Activated T-cell treated with anti-CD3 and anti-CD28 coated beads, Interleukin-2, amount 50 U/mL, for 72 hours (primary cell): ENCODE measurements at places on chromosomes 3 and 15.

GRCh38 chr15:34332553-34333120 lies 4.9 kb downstream of the SLC12A6 start:
- H3K27me3 ChIP-seq: no peaks in the 10 kb centered on the region
- H3K36me3 ChIP-seq: no peaks in the 10 kb centered on the region
- DNase-seq: no peak
- peak overlapping the region; percentile 27 for H3K4me3 ChIP-seq

DNA sequence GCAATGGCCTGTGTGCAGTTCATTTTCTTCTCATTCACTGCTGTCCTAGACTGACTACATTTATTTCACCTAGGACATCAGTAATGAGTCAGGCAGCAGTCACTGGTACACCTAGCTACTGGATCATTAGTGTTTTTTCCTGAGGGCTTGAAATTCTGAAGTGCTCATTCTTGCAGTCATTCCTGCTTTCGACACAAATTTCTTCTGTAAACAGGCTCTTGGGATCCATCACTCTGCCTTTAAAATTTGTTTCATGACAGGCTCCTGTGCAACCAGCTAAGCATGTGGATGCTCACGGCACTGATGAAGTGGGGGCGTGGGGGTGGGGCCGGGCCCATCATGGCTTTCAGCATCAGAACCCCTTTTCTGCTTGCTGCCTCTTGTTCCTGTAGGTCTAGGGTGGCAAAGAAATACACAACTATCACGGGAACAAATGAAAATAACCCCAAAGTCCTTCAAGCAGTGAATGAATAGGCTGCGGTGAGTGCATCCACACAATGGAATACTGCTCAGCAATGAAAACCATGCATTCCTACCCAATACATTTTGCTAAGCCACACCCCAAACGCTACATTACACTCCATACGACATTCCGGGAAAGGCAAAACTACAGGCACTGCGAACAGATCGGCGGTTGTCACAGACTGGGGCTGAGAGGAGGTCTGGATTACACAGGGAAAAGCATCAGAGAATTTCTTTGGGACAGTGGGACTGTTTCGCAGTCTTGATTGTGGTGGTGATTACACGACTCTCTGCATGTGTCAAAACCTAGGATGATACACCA lies 9.3 kb upstream of the MELTF start:
- no peak for DNase-seq
- no peaks in the 10 kb centered on the region for H3K4me1 ChIP-seq
- no peak overlapping the region for H3K4me3 ChIP-seq
- no peak overlapping the region for H3K27ac ChIP-seq
- H3K27me3 ChIP-seq: peaks cover 13% of the 10 kb centered on the region

- H3K27ac ChIP-seq: no peak overlapping the region
- H3K36me3 ChIP-seq: no peaks in the 10 kb centered on the region
- H3K4me1 ChIP-seq: peaks cover 15% of the 10 kb centered on the region
- DNase-seq: no peak
- no peaks in the 10 kb centered on the region for H3K27me3 ChIP-seq
These were observed 26.9 kb upstream of the AVEN start for GRCh38 chr15:34065941-34066340.

DNA sequence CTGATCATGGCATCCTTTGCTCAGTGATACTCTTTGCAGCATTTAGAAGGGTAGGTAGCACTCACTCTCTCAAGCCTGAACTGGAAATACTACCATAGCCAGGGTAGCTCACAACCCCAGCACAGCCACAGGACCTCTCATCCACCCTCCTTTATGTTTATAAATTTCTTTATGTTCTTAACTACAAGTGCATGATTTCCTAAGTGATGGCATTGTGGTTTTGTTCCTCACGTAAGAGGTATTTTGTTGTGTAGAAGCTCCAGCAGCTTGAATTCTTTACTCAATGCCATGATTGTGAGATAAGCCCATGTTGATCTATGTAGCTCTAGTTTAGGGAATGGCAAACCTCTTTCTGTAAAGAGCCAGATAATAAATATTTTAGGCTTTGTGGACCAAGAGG lies 7.9 kb upstream of the RTP3 start:
- H3K4me1 ChIP-seq: peaks cover 9% of the 10 kb centered on the region
- no peaks in the 10 kb centered on the region for H3K36me3 ChIP-seq
- no peak overlapping the region for H3K4me3 ChIP-seq
- no peaks in the 10 kb centered on the region for H3K27me3 ChIP-seq
- H3K27ac ChIP-seq: no peak overlapping the region

- H3K4me1 ChIP-seq: peaks cover 30% of the 10 kb centered on the region
- H3K27me3 ChIP-seq: no peaks in the 10 kb centered on the region
- H3K36me3 ChIP-seq: no peaks in the 10 kb centered on the region
- peak overlapping the region; percentile 87 for H3K27ac ChIP-seq
These were observed 7.1 kb upstream of the PXK start for GRCh38 chr3:58325525-58325992.

DNA sequence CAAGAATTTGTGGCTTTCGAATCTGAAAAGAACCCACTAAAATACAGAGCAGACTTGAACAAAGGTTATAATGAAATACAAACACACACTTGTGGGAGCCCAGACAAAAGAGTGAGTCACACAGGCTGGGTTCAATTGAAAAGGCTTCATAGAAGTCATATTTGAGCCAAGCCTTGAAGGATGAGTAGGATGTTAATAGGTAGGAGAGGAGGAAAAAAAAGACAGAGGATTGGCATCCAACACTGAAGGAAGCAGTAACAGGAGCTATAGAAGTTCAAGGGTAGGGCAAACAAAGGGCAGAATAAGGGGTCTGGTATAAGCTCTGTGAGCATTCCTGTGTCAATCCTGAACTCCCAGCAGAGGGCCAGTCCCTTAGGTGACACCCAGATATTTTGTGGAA lies 325.4 kb downstream of the FOXP1 start:
- no peaks in the 10 kb centered on the region for H3K27me3 ChIP-seq
- DNase-seq: no peak
- H3K27ac ChIP-seq: no peak overlapping the region
- no peaks in the 10 kb centered on the region for H3K36me3 ChIP-seq
- H3K4me3 ChIP-seq: no peak overlapping the region
- peaks cover 74% of the 10 kb centered on the region for H3K4me1 ChIP-seq

GRCh38 chr3:59310736-59311135 lies 260.9 kb upstream of the CFAP20DC start:
- H3K36me3 ChIP-seq: no peaks in the 10 kb centered on the region
- peaks cover 6% of the 10 kb centered on the region for H3K27me3 ChIP-seq
- no peak overlapping the region for H3K4me3 ChIP-seq

GRCh38 chr15:58525991-58526421 lies 94.2 kb downstream of the LIPC start:
- no peak overlapping the region for H3K4me3 ChIP-seq
- no peak for DNase-seq
- no peaks in the 10 kb centered on the region for H3K4me1 ChIP-seq
- H3K27ac ChIP-seq: no peak overlapping the region
- no peaks in the 10 kb centered on the region for H3K36me3 ChIP-seq

DNA sequence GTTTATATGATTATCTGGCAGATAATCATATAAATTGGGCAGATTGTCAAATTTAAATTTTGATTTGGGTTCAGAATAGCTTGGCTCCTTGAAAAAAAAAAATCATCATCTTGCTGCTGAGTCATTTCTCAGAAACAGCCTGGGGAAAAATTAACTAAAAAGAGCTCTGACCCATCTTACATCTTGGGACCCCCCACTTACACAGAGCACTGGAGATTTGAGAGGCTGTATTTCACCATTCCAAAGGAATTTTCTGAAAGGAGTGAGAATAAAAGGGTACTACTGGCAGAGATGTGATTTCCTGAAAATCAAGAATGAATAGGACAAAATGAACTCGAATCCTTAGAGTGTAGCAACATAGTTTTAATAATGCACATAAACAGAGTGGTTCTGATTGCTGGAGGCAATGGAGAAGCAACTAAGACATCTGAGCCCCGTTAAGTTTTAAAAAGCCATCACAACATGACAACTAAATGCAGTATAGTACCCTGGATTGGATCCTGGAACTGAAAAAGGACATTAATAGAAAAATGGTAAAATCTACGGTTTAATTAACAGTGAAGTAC lies 97.5 kb downstream of the RFTN1 start:
- H3K27ac ChIP-seq: no peak overlapping the region
- no peaks in the 10 kb centered on the region for H3K27me3 ChIP-seq
- DNase-seq: no peak
- peaks cover 7% of the 10 kb centered on the region for H3K36me3 ChIP-seq
- H3K4me1 ChIP-seq: peaks cover 59% of the 10 kb centered on the region

- DNase-seq: peak; percentile 21
- H3K36me3 ChIP-seq: peaks cover 17% of the 10 kb centered on the region
- H3K27ac ChIP-seq: peak overlapping the region; percentile 73
- H3K27me3 ChIP-seq: no peaks in the 10 kb centered on the region
These were observed 24.5 kb downstream of the IQGAP1 start for GRCh38 chr15:90412356-90413194.

DNA sequence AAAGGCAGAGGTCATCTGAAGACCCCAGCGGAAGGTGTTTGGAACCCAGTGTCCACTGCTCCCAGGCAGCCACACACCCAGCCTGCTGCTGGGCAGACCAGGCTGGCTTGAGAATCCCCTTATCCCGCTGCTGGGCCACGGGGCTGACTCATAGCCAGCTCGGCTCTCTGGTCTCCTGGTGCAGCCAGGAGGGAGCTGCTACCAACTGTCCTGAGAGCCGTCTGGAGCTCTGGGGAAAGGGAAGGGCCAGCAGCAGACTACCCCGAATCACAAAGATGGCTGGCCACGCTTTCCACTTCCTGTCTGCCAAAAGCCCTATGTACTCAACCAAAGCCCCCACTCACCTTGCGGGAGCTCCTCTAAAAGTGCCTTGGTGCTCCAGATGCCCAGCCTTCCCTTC lies 38.3 kb downstream of the WHAMM start:
- H3K27me3 ChIP-seq: peaks cover 9% of the 10 kb centered on the region
- H3K4me1 ChIP-seq: peaks cover 16% of the 10 kb centered on the region
- DNase-seq: no peak
- no peak overlapping the region for H3K4me3 ChIP-seq
- no peak overlapping the region for H3K27ac ChIP-seq

DNA sequence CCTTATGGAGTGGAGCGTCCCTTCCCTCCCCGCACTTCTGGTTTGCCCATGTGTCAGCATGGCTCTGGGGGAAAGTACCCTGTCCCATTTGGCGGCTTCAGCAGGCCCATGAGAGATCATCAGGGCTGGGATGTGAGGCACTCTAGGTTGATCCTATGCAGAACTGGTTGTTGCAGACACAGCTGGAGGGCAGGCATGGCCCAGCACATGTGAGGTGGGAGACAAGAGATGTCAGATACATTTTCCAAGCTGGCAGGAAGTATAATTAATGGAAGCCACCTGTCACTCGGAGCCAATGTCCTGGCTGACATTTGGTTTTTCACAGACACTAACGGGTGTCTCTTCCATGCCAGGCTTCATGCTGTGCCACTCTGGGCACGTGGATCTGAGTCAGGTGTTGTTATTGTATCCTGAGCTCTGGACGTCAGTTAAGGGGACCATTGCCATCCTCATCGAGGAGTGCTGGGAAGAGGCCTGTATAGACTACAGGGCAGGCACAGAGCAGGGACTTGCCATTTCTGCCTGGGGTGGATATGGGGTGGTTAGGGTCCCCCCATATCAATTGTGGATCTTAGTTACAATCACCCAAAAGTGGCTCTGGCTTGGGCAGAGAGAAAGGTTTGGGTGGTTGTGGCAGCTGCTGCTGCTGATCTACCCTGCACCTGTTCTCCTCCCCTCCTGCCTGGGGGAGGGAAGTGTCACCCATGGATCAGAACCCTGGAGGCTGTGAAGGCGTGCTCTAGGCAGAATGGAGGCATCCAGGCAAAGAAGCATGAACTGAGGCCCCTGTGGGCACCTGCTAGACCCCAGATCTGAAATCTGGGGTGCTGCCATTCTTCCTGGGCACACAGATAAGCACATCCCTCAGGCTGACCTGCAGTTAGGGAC lies 140.7 kb downstream of the FBLN2 start:
- no peak overlapping the region for H3K4me3 ChIP-seq
- DNase-seq: no peak
- H3K27ac ChIP-seq: no peak overlapping the region
- peaks cover 5% of the 10 kb centered on the region for H3K27me3 ChIP-seq
- no peaks in the 10 kb centered on the region for H3K36me3 ChIP-seq
- H3K4me1 ChIP-seq: no peaks in the 10 kb centered on the region

DNA sequence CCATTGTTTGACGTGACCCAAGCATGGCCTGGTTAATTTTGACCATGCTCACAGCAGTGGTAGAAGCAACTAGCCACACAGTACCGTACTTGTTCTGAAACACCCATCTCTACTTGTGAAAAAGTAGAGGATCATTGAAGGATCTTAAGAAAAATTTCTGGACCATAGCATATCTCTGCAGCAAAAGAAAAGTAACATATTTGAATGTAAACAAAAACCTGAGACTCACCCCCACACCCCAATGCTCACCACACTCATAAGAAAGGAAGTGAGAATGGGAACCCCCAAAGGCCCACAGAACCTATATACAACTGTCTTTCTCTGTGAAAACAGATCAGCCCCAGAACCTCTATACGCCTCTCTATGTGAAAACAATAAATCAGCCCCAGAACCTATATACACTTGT lies 33.8 kb upstream of the TFRC start:
- H3K27me3 ChIP-seq: no peaks in the 10 kb centered on the region
- no peak overlapping the region for H3K4me3 ChIP-seq
- H3K4me1 ChIP-seq: peaks cover 31% of the 10 kb centered on the region
- no peak overlapping the region for H3K27ac ChIP-seq
- no peaks in the 10 kb centered on the region for H3K36me3 ChIP-seq

GRCh38 chr15:82699726-82700125 lies 9.9 kb downstream of the AP3B2 start:
- no peak for DNase-seq
- H3K36me3 ChIP-seq: no peaks in the 10 kb centered on the region
- no peak overlapping the region for H3K27ac ChIP-seq
- H3K27me3 ChIP-seq: no peaks in the 10 kb centered on the region
- no peaks in the 10 kb centered on the region for H3K4me1 ChIP-seq

DNA sequence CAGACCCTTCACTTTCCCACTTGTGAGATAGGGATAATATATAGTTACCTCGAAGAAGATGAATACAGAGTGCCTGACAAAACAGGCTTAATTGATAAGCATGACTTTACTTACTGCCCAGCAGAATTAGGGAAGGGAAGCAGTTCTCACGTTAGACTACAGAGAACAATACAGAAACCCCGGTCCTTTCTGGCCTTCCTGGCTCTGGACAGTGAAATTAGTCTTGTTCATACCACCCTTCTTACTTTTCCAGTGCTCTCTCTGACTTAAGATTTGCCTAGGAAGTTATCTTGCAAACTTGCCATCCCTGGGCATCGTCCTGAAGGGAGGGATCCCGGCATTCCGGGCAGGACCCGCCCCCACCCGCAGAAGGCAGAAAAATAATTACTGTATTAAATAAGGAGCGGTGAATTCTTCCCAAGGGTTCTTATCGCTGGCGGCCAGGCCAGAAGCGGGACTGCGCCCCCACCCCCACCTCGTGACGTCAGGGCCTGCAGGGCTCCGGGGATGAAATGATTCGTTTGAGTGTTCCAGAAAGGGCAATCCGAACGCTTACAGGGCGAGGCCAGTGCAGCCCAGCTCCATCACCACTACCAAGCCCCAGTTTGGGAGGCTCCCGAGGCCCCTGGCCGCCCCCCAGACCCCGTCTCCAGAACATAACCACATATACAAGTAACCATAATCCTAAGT lies 8.4 kb downstream of the SOX2 start:
- H3K36me3 ChIP-seq: peaks cover 31% of the 10 kb centered on the region
- no peak overlapping the region for H3K27ac ChIP-seq
- H3K4me1 ChIP-seq: peaks cover 9% of the 10 kb centered on the region
- DNase-seq: no peak
